ENCODE measurements at places on chromosomes 7 and 10. TPM values are rescaled to one million over a fixed set of nuclear protein-coding genes. Genes with fewer than 3 reads are reported as not detected.

NUTM2B gene
- total RNA-seq: not detected

PRSS2 gene
- total RNA-seq: 9.6 TPM

PAX4 gene
- total RNA-seq: not detected

SLC26A3 gene
- total RNA-seq: not detected

ABCB4 gene
- 0.41 TPM for total RNA-seq

DNA sequence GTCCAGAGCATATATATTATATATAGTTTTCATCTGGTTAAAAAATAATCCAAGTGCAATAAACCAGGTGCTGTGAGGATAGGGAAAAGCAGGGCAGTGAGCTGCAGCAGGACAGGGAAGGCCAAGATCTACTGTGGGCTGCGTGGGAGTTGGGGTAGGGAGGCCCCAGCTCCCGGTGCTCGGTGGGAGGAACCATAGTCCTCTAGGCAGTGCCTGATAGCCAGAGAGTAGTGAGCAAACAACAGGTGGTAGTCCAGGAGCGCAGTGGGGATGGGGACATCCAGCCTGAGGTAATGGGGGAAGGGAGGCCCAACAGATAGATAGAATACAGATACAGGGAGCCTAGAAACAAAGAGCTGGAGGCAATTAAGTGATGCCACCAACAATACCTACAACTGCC, 4.1 kb upstream of the BMPR1A start:
- no peaks in the 10 kb centered on the region for H3K4me1 ChIP-seq
- H3K4me3 ChIP-seq: no peak overlapping the region
- DNase-seq: no peak
- H3K27me3 ChIP-seq: no peaks in the 10 kb centered on the region

DNA sequence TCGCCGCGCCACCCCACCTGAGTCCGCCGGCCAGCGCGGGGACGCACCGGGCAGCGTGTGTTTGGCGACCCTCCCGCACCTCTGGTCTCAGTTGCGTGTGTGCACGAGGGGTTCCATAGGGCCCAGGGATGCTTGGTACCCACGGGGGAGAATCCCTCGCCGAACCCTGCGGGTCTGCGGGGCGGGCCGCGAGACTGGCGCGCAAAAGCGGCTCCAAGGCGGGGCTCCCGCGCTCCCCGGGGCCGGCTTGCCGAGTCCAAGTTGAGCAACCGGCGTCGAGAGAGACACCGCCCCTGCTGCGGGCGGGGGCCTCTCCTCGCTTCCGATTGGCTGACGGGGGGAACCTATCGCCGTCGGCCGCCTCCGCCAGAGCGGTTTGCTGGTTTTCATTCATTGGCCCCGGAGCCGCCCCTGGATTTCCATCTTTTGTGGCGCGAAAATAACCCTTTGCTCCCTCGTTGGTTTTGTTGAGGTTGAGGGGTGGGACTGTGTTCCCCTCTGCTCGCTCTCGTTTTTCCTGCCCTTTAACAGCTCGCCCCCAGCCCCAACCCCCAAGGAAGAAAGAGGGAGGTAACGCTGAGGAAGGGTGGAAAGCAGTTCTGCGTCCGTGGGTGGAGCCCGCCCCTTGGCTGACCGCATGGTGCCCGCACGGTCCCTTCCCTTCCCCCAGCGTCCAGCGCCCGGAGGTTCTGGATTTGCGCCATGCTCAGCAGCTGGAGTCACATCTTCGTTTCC, 4.0 kb upstream of the IGF2BP3 start:
- DNase-seq: peak; percentile 99
- H3K4me1 ChIP-seq: no peaks in the 10 kb centered on the region
- H3K36me3 ChIP-seq: no peaks in the 10 kb centered on the region
- peak overlapping the region; percentile 99 for H3K4me3 ChIP-seq

DNA sequence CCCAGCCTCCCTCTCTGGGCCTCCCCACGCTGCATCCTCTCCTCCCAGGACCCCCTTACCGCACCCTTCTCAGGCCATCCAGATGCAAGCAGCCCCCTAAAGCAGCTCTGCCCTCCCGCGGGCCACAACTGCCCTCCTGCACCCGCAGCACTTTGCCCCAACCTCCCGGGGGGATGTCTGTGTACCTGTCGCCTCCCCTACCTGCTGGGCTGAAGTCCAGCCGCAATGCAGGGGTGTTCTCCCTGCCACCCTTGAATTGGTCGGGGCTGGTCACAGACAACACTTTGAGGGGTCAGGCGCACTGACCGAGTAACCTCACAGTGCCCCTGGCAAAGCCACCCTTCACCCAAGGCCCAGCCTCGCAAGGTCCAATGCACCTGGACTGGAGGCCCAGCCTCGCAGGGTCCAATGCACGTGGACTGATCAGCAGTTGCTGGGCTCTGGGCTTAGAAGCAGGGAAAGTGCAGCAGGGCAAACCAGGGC, 8.3 kb upstream of the CALML5 start:
- H3K4me1 ChIP-seq: no peaks in the 10 kb centered on the region
- no peaks in the 10 kb centered on the region for H3K36me3 ChIP-seq
- no peak for DNase-seq
- no peaks in the 10 kb centered on the region for H3K27me3 ChIP-seq

GRCh38 chr7:30674876-30675275, 7.4 kb downstream of the CRHR2 start:
- H3K4me3 ChIP-seq: no peak overlapping the region
- H3K27me3 ChIP-seq: peaks cover 11% of the 10 kb centered on the region
- H3K27ac ChIP-seq: no peak overlapping the region
- H3K4me1 ChIP-seq: no peaks in the 10 kb centered on the region
- H3K36me3 ChIP-seq: no peaks in the 10 kb centered on the region

DNA sequence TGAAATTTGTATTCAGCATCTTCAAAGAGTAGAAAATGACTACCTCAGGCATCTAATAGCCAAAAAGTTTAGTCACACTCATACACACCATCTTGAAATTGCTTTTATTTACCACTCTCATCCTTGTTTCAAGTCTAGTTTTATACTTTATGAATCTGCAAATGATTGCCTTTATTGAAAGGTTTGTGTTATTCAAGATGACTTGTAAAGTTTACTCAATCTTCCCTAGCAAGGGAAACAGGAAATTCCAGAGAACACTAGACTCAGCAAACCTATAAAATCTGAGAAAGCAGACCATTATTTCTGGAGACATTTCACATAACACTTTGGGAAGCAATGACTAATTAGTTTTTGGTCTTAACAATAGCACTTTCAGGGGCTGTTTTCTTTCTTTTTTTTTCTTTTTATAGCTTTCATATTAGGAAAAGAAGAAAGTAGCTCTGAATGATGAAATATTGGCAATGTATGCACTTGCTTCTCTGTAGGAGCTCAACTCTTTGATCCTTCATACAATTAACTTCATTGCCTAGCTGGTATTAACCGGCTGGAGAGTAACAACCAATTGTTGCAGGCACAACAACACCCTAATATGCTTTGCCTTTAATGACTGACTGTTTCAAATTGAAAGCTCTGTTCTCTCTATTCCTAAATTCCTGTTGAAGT, 68.9 kb upstream of the HDAC9 start:
- no peak overlapping the region for H3K27ac ChIP-seq
- H3K4me1 ChIP-seq: no peaks in the 10 kb centered on the region
- H3K36me3 ChIP-seq: no peaks in the 10 kb centered on the region
- no peak for DNase-seq

DNA sequence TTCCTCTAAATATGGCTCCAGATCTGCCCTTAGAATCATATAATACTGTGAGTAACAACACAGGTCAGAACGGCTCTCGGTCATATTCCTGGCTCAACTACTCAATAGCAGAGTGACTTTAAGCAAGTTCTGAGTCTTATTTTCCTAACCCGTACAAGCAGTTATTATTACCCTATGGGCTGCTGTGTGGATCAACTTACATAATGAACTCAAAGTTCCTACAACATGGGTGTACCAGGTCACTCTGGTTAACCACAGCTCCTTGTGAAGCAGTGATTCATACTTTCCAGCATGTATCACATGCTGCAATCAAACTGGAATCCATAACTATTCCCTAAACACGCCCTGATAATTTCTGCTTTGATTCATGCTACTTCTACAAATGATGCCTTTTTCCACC, 107.3 kb downstream of the LRRN3 start:
- no peak for DNase-seq
- no peak overlapping the region for H3K4me3 ChIP-seq
- H3K27ac ChIP-seq: no peak overlapping the region
- no peaks in the 10 kb centered on the region for H3K27me3 ChIP-seq
- no peaks in the 10 kb centered on the region for H3K36me3 ChIP-seq

DNA sequence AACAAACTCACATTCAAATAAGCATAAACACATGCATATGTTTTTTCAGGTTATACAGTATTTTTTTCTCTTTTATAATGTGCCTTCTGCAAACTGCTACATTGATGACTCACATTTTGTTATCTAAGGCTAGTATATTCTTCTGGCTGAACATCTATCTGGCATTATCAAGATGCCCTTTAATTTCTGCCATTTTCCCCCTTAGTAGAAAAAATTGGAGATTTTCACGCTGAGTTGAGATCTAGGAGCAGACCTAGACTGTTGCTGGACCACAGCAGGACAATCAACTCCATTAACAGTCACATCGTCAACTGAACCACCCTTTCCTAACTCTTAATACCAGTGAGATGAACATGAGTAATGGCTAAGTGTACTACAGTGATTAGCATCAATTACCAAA, 41.6 kb downstream of the ERCC6 start:
- H3K4me3 ChIP-seq: no peak overlapping the region
- DNase-seq: no peak
- H3K4me1 ChIP-seq: no peaks in the 10 kb centered on the region

All from endodermal cell (in vitro differentiated cells).